ENCODE measurements at places on chromosomes 7 and 10.

DNA sequence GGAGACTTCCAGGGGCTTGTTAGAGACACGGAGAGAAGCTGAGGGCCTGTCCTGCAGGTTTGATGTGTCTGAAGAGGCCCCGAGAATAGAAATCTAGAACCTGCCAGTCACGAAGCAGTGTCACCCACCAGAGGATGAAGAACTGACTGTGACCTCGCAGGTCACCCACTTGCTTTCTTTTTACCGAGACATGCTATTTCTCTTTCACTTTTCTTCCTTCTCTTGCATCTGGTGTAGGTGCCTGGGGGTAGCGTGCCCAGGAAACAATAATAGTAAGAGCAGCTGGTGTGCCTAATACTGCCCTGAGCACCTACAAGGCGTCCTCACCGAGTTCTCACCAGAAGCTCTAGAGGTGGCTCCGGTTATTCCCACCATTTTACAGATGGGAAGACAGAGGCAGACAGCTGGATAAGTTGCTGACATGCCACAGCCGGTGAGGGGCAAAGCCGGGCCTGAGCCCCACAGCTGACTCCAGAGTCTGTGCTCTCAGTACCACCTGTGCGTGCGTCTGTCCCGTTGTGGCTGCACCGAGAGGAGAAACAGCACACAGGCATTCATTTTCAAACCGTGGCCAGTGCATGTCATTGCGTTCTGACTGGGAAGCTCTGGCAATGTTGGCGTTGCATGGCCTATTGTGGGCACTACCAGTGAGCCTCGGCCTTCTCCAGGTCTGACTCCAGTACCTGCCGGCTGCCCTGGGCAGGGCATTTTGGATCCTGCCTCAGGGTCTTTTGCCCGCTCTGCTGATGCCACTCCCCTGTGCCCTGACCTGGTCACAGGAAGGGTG, 7.8 kb downstream of the CHST3 start:
- peak; percentile 37 for DNase-seq

DNA sequence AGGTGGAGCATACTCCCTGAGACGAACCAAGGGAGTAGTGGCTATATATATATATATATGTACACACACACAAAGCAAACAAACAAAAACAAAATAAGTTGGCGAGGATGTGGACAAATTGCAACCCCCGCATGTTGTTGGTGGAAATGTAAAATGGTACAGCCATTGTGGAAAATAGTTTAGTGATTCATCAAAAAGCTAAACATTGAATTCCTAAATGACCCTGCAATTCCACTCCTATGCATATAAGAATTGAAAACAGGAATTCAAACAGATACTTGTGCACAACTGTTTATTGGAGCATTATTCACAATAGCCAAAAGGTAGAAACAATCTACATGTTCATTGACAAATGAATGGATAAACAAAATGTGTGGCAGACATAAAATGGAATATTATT, 407.9 kb downstream of the KCNMA1 start:
- no peak for DNase-seq

DNA sequence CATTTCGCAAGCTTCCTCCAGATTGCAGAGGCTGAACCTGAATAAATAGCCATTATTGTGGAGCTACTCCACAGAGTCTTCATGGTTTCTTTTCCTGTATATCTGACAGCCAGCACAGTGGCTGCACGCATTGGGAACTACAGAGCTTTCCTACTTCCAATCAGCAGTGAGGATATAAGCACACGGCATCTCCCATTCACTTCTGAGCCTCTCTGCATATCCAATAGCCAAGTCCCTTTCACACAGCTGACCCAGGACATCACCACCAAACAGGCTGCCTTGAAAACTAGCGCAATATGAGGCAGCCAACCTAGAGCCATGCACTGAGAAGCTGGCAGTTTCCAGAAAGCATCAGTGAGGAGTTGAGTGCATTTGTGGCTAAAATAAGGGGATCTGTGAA, 11.6 kb downstream of the C10orf90 start:
- DNase-seq: no peak

DNA sequence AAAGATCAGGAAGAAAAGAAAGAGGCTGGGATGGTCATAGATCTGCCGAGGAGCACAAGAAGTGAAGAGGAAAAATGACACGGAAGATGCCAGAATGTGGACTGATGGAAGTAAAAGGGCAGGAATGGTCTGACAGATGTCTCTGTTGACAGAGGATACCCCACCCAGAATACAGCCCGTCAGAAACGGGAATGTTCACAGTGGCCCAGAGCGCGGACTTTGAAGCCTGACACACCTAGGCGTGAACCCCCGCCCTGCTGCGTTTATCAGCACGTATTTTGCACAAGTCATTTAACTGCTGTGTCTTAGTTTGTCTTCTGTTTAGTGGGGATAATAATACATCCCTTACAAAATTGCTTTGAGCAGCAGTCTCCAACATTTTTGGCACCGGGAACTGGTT, 27.1 kb downstream of the AKR1B1 start:
- no peak for DNase-seq

- peak; percentile 27 for DNase-seq
Observed at GRCh38 chr10:98309366-98310355, 41.7 kb upstream of the LOXL4 start.

- no peak for DNase-seq
Observed at GRCh38 chr10:128203028-128203427, 76.8 kb upstream of the MKI67 start.

DNA sequence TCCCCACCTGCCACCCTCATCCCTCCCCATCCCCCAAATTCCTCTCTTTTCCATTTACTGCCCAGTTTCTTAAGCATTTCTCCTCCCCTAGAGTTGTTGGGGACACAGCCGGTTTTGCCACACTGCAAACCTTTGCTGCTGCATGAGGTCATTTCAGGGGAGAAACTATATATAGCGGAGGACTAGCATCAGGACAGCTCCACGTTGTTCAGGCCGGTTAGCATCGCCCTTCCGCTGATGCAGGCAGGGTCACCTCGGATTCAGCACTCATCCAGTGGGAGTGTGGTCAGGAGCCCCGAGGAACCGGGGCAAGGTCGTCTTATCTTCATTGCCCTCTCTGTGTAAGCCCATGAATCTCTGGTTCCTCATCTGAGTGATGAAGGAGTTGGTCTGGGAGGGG, 15.6 kb downstream of the UBTD1 start:
- DNase-seq: no peak

Measured in GM12865 (cell line).